Prostate gland (tissue), 2 donors: ENCODE measurements at places on chromosomes 6 and 20. TPM values are rescaled to one million over a fixed set of nuclear protein-coding genes. Genes with fewer than 3 reads are reported as not detected.

GRCh38 chr20:24494460-24494920 is 25.1 kb downstream of the SYNDIG1 start:
- H3K36me3 ChIP-seq, result no peaks in the 10 kb centered on the region
- no peak overlapping the region for H3K4me3 ChIP-seq
- H3K27ac ChIP-seq, result no peak overlapping the region
- DNase-seq, result no peak

DNA sequence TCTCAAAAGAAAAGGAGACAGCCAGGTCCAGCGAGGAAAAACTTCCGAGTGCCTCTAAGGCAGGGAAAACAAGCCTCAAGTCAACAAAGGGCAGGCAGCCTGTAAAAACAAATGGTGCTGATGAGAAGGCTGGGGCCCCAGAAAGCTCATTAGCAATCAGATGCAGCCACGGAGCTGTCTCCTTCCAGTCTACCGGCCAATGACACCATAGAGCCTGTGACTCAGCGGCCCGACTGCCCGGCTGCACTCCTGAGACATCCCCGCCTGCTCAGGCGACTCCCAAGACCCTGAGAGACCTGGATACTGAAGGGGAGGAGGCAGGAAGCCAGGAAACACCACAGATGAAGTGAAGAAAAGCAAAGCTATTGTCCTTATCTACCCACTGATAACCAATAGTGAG is 120.1 kb upstream of the HDDC2 start:
- H3K36me3 ChIP-seq, result no peaks in the 10 kb centered on the region
- H3K4me3 ChIP-seq, result no peak overlapping the region
- no peak for DNase-seq

DNA sequence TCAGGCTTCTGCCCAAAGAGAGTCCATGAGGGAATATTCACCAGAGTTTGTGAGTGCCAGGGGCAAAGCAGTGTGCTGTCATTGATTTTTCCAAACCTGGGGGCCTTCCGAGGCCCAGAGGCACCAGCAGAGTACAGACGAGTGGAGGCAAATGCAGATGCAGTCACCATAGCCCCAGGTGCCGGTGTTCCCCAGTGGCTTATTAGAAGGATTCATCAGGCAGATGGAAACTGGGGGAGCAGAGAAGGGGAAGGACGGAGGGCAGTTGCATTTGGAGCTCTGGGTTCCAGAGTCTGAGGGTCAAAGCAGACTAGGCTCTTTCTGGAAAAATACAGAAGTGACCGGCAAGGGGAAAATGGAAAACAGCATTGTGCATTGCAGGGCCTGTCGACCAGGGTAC is 184.2 kb downstream of the ANKRD60 start:
- H3K27me3 ChIP-seq, result no peaks in the 10 kb centered on the region
- H3K4me3 ChIP-seq, result no peak overlapping the region
- no peaks in the 10 kb centered on the region for H3K4me1 ChIP-seq
- no peaks in the 10 kb centered on the region for H3K36me3 ChIP-seq

The FAM83C gene
- total RNA-seq, result 0.28 TPM

GRCh38 chr6:116210750-116211425 is 43.0 kb downstream of the TSPYL4 start:
- no peaks in the 10 kb centered on the region for H3K27me3 ChIP-seq
- H3K4me3 ChIP-seq, result no peak overlapping the region

GRCh38 chr6:151002491-151002935 is 137.0 kb downstream of the MTHFD1L start:
- no peaks in the 10 kb centered on the region for H3K27me3 ChIP-seq
- no peak for DNase-seq
- H3K36me3 ChIP-seq, result no peaks in the 10 kb centered on the region

GRCh38 chr20:1945134-1945618 is 48.7 kb downstream of the PDYN start:
- H3K27me3 ChIP-seq, result no peaks in the 10 kb centered on the region
- H3K36me3 ChIP-seq, result no peaks in the 10 kb centered on the region
- DNase-seq, result no peak
- peaks cover 3% of the 10 kb centered on the region for H3K4me1 ChIP-seq
- no peak overlapping the region for H3K27ac ChIP-seq
- H3K4me3 ChIP-seq, result no peak overlapping the region

The BACH2 gene
- 5.7 TPM for total RNA-seq

The GJA10 gene
- total RNA-seq, result not detected

The MYB gene
- total RNA-seq, result 7.2 TPM

The SLC35F1 gene
- total RNA-seq, result 1.5 TPM

DNA sequence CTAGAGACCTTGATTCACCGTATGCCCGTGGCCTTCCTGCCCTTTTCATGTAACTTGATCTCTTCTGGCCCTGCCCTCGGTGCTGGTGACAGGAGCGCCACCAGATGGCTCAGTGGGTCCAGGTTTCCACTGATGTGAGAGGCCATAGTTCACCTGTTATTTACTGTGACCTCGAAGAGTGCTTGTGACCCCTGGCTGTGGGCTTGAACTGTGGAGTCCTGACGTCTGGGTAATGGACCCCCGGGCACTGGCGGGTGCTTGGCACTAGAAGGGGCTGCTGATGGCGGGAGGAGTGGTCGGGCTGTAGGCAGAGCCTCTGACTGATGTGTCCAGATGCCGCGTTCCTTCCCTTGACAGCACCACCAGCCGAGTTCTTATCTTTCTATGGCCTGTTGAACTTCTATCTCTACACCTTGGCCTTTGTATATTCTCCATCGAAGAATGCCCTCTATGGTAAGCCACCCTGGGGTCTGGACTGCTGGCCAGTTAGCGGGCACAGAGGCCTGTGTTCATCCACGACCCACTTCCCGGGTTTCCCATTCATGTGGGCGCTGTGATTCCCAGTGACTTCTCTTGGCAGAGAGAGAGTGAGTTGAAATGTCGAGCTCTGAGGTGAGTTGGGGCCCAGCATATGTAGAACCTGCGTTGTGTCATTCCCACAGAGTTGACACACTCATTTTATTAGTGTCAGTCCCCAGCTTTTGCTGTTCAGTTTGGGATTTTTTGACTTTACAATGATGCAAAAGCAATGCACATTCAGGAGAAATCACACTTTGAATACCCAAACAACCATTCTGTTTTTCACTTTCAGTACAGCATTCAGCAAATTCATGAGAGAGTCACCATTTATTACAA is 14.9 kb downstream of the DYNLT1 start:
- no peaks in the 10 kb centered on the region for H3K4me1 ChIP-seq
- no peaks in the 10 kb centered on the region for H3K27me3 ChIP-seq
- no peaks in the 10 kb centered on the region for H3K36me3 ChIP-seq
- no peak overlapping the region for H3K4me3 ChIP-seq

The HLA-DQB2 gene
- total RNA-seq, result 1.5 TPM

The THEMIS gene
- 0.40 TPM for total RNA-seq

DNA sequence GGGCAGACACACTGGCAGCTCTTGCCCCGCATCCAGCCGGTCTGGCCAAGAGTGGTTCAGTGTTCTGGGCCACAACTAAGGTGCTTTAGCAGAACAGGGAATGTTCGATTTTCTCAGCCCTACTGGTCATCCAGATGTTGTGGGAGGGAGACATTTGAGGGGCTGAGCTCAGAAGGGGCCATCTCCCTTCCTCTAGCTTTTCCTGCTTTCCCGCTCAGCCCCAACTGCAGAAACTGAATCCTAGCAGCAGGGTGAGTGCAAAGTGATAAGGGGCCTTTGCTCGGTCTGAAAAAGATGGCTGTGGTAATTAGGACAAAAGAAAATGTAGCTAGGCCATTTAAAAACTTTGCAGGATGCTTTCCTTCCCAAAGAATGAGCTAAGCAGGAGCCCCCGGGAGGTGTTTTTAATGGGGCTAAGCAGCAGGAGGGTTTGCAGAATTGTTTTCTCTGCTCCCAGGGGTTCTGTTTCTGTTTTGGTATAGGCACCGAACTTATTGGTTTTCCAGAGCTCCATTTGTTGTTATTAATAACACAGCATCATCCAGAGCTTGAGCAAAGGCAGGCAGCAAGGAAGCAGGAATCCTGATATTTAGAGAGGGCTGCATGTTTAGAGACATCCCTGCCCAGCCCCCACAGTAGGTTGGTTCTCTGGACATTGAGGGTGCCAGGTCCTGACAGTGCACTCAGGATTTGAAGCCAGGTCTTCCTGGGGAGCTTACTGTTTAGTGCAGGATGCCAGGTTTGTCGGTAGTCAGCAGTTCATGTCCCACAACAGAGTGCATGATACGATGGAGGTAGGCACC is 210.9 kb downstream of the SLC24A3 start:
- no peaks in the 10 kb centered on the region for H3K4me1 ChIP-seq
- no peaks in the 10 kb centered on the region for H3K27me3 ChIP-seq
- no peak overlapping the region for H3K4me3 ChIP-seq
- no peak for DNase-seq
- H3K36me3 ChIP-seq, result no peaks in the 10 kb centered on the region

DNA sequence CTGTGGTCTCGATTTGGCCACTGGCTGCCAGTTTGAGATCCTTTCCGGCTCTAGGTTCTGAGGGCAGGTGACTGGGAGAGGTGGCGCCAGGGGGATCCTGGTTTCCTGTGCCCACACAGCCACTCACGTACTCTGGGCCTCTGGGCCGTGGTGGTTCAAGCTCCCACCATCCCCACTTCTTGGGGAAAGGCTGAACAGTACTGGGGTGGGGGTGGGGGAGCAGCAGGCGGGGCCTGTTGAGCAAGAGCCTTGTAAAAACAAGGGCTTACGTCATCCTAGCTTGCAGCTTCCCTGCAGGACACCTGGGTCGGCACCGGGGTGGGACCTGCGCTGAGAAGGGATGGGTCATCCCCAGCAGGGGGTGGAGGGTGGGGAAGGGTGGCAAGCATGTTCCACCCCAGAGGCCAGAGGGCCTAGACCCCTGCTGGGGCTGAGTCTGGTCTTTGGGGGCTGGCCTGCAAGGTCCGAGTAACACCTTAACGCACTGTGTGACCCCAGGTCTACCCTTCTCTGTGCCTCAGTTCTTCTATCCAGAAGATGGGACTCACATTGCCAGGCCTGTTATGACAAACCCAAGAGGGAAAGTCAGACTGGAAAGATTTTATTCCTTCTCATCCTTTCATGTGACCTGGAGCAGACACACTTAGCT is 3.1 kb upstream of the CEBPB start:
- no peaks in the 10 kb centered on the region for H3K27me3 ChIP-seq
- no peak overlapping the region for H3K4me3 ChIP-seq
- no peaks in the 10 kb centered on the region for H3K36me3 ChIP-seq
- no peak overlapping the region for H3K27ac ChIP-seq
- peak; percentile 45 for DNase-seq
